ENCODE measurements at places on chromosomes 16 and 17.

- no peak for DNase-seq
These were observed 121.2 kb downstream of the ANKFN1 start for GRCh38 chr17:56274491-56274890.

DNA sequence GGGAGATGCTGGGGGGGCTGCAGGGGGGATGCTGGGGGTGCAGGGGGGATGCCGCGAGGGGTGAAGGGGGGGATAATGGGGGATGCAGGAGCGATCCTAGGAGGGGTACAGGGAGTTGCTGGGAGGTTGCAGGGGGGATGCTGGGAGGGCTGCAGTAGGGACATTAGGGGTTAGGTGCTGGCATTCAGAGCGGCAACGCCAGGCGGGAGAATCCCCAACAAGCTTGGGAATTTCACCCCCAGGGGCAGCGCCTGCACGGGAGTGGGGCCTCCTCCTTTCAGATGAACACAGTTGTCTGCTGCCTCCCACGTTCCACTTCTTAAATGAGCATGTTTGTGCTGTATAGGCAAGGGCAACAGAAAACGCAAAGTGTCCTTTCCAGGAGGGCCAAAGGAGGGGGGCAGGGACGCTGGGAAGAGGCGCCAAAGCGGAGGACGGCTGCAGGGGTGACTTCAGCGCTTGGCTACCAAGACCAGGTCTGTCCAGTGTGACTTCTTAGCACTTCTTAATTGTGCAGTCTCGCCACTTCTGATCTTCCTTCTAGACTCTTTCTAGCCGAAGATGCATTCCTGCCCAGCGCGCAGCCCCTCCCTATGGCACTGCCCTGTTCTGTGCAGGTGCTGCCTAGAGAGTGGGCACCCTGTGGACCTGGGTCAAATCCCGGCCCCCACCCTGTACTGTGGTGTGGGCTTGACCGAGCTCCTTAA lies 2.0 kb upstream of the SLC6A4 start:
- no peak for DNase-seq

DNA sequence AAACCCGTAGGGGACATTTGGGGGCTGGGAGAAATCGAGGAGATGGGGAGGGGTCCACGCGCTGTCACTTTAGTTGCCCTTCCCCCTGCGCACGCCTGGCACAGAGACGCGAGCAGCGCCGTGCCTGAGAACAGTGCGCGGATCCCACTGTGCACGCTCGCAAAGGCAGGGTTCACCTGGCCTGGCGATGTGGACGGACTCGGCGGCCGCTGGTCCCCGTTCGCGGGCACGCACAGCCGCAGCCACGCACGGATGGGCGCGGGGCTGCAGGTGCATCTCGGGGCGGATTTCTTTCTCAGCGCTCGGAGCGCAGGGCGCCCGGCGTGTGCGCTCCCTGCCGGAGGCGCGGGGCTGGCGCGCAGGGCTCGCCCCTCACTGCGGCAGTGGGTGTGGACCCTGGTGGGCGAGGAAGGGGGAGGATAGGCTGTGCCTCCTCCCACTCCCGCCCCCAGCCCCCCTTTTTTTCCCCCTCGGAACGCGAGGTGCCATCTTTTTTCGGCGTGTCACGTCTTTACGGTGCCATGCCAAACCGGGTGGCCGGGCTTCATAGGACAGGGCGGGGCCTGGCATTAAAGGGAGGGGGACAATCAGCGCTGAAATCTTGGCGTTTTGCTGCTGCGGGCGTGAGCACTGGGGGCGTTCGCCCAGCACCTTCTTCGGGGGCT lies 1.1 kb downstream of the MAPT start:
- DNase-seq: no peak

GRCh38 chr17:17685775-17686291 lies 4.6 kb downstream of the RAI1 start:
- peak; percentile 81 for DNase-seq

DNA sequence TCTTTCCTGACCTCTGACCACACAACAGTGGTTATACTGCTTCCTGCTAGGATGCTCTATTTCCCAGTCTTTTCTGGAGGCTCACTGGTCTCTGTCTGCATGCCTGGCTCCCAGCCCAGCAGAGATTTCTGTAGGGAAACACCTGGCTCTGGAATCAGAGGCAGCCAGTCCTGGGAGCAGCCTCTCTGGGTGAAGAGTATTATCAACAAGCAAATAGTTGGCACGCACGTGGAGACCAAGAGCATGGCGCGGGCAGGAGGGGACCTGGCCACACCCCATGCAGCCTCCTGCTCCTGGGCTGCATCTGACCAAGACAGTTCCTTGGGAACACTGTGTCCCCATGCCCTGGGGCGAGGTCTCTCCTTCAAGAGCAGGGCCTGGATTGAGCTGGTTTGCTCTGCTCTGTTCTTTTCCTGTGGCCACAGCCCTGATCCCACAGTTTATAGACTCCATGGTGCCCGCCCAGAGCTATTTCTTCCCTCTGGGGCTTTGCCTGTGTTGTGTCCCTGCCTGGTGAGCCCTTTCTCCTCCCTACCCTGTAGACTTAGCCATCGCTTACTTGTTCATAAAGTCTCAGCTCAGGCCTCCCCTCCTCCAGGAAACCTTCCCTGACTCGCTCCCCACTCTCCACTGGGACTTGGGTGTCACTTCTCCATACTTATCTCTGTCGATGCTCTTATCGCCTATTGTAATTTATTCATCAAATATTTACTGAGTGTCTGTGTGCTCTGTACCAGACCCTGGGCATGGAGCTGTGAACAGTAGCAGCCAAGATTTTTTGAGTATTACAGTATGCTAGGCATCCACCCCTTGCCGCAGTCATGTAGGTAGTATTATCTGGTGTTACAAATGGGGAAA lies 60.6 kb downstream of the SCNN1B start:
- DNase-seq: peak; percentile 95

- DNase-seq: no peak
These were observed 14.1 kb upstream of the ITGB4 start for GRCh38 chr17:75707079-75707571.

DNA sequence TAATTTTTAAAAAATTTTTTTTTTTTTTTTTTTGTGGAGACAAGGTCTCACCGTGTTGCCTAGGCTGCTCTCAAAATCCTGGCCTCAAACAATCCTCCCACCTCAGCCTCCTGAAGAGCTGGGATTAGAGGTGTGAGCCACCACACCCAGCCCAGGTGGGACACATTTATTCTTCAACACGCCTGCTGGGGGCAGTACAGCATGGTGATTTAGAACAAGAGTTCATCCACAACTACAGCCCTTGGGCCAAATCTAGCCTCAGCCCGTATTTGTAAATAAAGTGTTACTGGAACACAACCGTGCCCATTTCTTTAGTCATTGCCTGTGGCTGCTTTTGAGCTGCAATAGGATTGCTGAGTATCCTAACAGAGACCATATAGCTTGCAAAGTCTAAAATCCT lies 92.8 kb downstream of the KATNIP start:
- no peak for DNase-seq

GRCh38 chr17:60305141-60305540 lies 86.8 kb downstream of the USP32 start:
- DNase-seq: no peak

DNA sequence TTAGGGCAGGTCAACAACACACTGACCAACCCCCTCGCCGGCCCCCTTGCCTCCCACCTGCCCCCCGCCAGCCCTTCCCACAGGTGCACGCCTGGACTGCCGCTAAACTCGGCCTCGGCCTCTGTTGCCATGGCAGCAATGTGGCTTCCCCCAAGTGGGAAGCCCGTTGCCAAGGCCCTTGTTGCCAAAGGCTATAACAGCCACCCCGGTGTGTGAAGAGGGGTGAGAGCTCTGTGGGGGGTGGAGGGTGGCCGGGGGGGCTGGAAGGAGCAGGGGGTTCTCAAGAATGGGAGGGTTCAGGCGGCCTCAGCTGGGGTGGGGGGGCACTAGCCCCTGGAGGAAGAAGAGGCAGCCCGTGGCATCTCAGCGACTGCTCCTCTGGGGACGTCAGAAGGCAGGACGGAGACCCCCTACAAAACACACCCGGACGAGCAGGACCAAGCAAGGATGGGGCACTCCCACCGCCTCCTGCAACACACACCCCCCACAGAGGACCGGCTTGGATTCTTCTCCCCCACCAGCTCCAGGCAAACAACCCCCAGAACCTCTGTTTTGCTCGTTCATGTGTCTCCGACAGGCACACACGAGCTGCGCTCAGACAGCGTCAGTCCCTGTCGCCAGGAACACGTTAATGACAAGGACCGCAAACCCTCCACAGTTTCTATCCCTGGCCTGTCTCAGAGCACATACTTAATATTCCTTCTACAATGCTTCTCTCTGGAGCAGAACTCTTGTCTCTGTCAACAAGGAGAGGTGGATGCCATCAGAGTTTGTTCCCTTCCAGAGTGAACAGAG lies 55.7 kb downstream of the ABR start:
- DNase-seq: no peak

- DNase-seq: no peak
These were observed at the start of gene ALOX12B for GRCh38 chr17:8087075-8087951. TSS of gene ALOX12B (minus strand) at chr17:8087716. CDS start at chr17:8087442, 274 bp downstream.

DNA sequence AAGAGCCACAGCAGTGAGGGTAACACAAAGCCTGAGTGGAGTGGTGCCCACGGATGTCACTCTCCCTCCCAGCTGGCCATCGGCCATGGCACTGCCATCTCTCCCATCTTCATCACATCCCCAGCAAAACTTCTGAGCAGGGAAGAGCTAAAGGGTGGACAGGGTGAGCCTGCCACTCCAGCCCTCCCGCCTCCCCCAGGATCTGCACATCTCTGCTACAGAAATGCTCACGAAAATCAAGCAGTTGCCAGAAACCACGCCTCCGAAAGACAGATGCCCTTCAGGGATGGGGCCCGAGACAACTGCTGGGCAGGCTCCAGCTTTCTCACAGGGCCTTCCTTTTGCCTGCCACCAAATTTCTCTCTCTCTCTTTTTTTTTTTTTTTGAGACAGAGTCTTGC lies 3.6 kb downstream of the GRIN2C start:
- no peak for DNase-seq

- no peak for DNase-seq
These were observed 10.3 kb downstream of the CNTNAP4 start for GRCh38 chr16:76287466-76287865.

GRCh38 chr17:75864448-75864871 lies 9.3 kb upstream of the WBP2 start:
- DNase-seq: no peak

DNA sequence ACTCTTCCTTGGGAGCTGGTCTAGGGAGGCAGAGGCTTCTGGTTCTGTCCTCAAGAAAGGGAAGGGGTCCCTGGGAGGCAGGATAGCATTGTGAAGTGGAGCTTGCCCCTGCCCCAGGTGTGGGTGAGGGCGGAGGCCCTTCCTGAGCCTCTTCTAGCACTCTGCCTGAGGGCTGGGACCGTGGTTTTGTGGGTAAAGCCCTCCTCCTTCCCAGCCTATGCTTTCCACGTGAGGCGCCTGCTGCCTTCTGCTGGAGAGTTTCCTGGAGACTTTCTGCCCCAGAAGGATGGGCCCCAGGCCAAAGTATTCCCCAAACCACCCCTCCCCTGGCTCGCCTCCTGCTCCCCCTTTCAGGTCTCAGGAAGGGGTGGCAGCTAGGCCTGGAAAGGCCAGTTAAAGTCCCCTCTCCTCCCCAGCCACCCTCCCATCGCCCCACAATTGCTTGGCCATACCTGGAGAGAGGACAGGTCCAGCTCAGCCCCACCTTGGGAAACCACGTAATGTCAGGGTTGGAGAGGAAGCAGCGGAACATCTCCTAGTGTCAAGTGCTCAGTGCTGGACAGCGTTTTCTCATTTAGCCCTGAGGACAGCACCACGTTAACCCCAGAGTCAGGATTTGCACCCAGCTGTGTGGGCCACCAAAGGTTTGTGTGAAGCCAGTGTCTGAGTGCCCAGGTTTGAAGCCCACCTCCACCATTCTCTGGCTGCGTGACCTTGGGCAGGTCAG lies 5.6 kb downstream of the SBK1 start:
- no peak for DNase-seq

GRCh38 chr16:68319185-68319908 lies 8.5 kb downstream of the PRMT7 start:
- no peak for DNase-seq

- DNase-seq: peak; percentile 44
These were observed 26.8 kb upstream of the AXIN2 start for GRCh38 chr17:65588181-65588808.

GRCh38 chr17:57888311-57889216 lies 38.7 kb upstream of the MRPS23 start:
- DNase-seq: peak; percentile 3

DNA sequence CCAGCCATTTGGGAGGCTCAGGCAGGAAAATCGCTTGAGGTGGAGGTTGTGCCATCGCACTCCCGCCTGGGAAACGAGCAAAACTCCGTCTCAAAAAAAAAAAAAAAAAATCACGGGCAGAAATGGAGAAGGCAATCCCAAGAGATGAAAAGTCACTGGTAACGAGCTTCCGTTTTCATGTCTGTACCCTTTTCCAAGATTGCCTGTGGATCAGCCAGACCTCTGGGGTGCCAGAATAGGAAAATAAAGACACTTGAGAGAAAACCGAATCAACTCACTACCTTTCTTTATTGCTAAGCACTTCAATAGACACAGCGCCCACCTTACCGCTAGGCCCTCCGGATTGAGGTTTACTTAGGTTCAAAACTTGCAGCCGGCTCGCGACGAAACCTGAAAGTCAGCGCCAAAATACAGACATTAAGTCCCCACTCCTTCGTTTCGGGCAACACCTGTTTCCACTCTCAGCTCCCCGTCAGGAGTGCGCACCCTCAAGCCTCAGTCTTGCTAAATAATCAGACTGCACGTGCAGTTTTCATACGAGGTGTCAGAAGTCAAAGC lies 970 bp upstream of the TRAF7 start:
- DNase-seq: no peak

DNA sequence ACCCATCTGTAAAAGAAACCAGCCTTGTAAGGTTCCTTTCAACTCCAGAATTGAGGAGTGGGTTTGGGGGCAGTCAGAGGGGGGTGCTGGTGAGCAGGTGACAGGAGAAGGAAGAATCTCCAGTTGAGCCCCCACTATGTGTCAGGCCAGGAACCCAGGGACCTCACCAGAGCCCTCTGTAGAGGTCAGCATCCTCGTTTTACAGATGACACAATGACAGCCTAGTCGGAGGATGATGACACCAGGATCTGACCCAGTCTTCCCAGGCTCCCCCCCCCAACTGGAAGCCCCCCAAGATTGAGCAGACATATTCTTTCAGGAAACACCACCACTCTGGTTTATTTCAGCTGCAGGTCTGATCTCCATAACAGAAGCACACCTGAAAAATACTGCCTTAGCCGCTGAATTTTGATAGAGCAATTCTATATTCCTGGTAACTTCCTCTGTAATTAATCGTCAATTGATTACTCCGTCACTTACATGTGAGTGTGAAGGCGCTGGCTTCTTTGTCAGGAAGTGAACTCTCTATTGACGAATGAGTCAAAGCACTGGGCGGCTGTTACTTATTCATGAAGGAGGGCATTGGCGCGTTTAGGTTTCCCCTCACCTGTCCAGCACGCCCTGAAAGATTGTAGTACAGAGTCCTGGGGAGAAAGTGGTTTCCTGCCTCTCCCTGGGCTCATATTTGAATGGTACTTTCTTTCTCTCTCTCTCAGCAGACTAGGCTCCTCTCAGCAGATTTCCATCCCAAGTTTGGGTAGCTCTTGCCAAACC lies 21.2 kb downstream of the SOCS3 start:
- no peak for DNase-seq

All from prostate gland (tissue), 2 donors.